ENCODE measurements at places on chromosomes 16 and 17.
A peak's percentile ranks its signal among the peaks of the same experiment; 100 is the strongest.

- no peak for DNase-seq
These were observed 95.9 kb downstream of the OR1D5 start for GRCh38 chr17:2967515-2967914.

- DNase-seq, result no peak
These were observed 24.9 kb downstream of the SCNN1G start for GRCh38 chr16:23207485-23207884.

DNA sequence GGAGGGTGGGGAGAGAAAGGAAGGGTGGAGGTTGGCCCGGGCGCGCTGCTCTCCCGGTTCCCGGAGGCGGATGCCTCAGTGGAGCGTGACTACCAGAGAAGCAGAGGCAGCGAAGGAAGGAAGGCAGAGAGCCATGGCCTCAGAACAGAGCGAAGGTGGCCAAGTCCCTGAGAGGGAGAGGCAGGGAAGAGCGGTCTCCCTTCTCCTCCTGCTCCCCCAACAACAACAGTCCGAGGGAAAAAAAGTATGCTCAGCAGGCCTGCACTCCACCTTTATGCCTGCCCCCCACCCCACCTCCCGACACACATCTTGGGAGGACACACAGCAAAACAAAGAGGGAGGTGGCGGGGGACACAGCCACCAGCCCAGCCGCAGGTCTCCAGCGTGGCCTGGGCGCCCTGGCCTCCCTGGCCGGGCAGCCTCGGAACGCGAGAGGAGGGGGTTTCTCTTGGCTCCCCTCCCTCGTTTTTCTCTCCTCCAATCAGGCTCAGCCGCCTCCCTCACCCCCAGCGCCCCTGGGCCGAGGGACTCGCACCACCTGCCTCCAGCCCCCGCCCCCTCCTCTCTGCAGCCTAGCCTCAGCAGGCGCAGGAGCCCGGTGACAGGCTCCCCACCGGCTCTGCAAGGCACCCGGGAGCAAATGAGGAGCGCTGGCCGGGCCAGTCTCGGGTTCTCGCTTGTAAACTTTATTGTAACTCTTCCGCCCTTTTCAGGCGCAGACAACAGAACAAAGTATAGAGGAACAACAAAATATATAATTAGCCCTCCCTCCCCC, 1.1 kb upstream of the HOXB7 start:
- DNase-seq, result no peak

- DNase-seq, result no peak
These were observed 160.6 kb downstream of the CYLD start for GRCh38 chr16:50902457-50902856.

DNA sequence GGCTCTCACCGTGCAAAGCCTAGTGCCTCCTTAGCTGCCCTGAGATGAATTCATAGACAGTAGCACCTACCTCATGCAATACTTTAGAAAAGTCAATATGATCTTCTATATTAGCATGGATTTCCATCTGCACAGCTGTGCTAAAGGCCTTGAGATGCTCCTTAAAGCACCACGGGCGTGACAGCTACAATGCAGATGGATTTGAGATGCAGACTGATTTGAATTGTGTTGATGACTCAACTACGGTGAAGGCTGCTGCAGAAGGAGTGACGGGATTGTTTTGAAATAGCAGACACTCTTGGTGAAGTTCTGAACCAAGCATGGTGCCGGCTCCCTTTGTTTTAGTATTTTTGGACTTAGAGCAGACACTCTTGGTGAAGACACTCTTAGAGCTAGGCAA, 88.2 kb downstream of the SPECC1 start:
- no peak for DNase-seq

DNA sequence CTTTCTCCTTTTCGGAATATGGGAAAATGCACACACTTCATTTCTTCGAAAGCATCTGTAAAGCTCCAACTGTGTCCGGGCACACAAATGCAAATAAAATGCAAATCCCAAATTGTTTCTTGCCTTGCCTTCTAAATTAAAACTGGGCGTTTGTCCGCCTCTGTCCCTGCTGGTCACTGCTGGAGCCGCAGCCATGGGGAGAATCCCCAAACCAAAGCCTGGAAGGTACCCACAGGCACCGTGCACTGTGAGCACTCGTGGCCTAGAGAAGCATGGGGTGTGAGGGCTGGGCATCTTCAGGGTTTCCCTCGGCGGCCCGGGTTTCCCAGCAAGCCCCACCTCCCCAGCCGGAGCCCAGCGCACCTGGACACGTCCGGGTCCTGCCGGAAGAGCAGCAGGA, 2.9 kb downstream of the SLC47A2 start:
- DNase-seq, result no peak

DNA sequence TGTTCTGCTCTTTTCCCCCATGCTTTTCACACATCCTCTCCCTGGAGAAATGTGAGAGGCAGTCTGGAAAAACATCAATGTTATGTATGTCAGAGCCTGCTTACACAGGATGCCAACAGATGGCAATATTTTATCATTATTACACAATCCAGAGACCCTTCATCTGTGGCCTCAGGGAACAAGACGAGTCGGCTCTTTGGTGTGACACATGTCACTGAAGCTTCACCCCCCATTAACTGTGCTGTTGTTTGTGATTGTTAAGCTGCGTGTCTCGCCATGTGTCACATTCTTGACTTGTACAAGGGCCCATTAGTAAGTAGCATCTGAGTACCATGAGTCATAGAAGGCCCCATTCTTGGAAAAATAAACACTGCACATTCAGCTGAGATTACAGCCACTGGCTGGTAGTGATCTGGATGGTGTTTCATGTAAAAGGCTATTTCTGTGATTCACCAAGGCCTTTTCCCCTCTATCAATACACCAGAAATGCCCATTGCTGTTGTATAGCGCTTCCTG, 682.1 kb upstream of the SOX9 start:
- DNase-seq, result peak; percentile 8

- DNase-seq, result no peak
These were observed 6.3 kb upstream of the MAPK7 start for GRCh38 chr17:19372011-19372370.

DNA sequence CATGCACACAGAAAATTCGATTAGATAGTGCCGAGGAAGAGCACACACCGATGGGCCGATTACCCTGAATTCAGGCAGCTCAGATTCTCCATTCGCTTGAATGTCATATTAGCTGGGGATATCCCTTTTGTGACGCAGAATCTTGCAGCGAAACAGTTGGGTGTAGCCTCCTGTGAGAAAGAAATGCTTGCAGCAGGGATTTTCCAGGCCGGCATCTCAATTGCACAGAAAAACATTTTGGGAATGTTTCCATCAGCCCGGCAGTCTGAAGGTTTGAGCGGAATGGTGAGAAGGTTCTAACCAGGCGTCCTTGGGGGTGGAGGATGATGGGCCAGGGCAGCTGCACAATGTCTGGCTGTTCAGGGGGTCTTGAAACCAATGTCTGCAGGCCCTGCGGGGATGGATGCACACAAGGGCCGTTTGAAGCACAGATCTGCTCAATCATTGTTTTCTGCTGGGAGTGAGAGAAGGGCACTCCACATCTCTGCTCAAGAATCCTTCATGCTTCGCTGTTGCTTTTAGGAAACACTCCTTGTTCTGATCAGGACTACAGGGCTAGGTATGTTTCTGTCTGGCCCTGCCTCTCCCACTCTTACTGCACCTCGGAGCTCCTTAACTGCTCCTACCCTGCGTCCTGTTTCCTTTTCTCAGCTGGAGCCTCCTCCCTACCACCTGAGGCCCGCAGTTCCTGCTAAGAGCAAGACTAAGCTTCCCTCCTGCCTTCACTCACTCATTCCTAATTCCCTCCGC, 94.6 kb downstream of the CMIP start:
- no peak for DNase-seq

- no peak for DNase-seq
These were observed 27.0 kb upstream of the RASD1 start for GRCh38 chr17:17523001-17523730.

DNA sequence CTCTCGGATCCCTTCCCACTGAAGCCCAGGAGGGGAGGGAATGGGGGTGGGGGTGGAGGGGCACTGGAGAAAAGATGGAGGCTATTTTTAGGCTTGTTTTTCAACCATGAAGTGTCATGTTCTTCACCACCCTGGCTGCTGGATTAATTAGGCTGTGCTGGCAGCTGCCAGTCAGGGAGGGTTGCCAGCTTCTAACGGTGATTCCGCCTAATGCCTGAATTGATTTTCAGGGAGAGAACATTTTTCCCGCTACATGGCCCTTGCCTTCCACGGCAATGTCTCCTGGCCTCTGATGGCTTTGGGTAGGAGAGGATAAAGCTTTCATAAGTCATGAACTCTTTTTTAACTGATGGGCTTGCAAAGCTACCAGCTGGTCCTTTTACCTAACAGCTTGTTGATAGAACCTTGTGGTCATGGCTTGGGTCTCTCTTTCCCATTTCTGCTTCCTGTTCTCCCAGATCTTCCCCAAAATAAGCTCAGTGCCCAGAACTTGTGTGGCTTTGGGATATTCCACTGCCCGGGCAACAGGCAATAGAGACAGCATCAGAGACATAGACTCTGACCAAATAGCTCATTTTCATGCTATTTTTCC, 167.4 kb downstream of the PITPNC1 start:
- DNase-seq, result no peak

DNA sequence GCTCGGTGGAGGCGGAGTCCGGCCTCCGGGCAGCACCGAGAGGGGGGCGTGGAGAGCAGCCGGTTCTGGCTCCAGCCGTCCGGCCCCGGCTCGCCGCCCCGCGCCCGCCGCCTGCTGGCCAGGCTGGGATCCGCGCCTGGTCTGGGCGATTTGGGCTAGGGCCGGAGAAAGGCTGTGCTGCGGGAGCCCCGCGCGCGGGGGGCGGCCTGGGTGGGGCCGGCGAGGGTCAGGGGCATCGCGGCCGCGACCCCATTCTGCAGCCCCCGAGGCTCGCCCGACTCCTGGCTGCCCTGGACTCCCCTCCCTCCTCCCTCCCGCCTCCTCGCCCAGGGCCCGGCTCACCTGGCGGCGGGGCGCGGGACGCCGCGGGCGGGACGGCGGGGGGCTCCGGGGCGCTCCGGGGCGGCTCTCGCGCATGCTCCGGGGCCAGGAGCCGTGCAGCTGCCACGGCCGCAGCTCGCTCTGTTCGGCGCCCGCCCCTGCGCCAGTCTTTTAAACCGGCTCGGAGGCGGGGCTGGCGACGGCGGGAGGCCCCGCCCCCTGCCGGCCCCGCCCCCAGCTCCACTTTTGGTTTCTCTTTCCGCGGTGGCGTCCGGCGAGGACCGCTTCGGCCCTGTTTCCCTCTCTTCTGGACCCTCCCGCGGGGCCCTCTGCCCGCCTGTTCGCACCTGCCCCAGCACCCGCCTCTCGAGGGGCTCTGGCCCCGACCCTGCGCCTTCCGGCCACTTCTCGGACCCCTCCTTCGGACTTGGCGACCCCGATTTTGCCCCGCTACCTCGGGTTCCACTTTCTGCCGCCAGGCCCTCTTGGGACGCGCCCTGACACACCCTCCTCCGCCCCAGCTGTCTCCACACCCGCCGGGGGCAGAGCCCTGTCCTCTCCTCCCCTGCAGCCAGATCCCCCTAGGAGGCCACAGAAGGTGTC, at the start of gene SOCS1:
Gene SOCS1 (minus strand): TSS at position 468 of the 924 bp plus-strand sequence. CDS start 726 bp downstream, outside the sequence.
- DNase-seq, result peak; percentile 61

DNA sequence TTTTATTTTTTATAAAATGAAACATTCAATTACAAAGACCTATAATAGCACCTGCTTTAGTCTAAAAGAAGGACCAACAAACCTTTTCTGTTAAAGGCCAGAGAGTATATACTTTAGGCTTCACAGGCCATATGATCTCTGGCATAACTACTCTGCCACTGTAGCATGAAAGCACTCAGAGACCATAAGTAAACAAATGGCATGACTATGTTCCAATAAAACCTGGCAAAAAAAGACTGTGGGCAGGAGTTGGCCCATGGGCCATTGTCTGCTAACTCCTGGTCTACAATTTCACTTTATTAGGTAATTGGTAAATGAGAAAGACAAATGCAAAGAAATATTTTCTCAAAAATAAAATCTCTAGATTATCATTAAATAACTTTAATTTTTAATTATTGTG, 14.9 kb downstream of the CEP112 start:
- DNase-seq, result no peak

DNA sequence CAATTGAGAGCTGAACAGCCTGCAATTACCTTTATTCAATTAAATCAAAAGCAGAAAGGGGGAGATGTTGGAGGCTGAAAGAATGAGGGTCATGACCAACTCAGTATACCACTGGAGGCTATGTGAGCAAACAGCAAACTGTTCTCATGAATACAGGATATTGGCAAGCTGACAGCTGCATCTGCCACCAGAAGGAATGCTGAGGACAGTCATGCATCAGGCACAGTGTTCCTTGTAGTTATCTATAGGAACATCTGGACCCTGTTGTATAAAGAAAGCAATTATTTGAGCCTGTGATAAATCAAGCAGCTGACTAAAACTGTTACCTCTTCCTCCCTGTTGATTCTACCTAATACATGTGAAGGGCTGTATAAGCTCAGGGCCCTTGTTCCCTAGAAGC, 2064.6 kb downstream of the TP53TG3F start:
- no peak for DNase-seq

- peak; percentile 9 for DNase-seq
These were observed 273.6 kb downstream of the GRIN2A start for GRCh38 chr16:9908613-9909012.

GRCh38 chr17:60086818-60087591, 8.3 kb upstream of the HEATR6 start:
- no peak for DNase-seq

GRCh38 chr16:13528691-13529090, 391.3 kb upstream of the ERCC4 start:
- no peak for DNase-seq

DNA sequence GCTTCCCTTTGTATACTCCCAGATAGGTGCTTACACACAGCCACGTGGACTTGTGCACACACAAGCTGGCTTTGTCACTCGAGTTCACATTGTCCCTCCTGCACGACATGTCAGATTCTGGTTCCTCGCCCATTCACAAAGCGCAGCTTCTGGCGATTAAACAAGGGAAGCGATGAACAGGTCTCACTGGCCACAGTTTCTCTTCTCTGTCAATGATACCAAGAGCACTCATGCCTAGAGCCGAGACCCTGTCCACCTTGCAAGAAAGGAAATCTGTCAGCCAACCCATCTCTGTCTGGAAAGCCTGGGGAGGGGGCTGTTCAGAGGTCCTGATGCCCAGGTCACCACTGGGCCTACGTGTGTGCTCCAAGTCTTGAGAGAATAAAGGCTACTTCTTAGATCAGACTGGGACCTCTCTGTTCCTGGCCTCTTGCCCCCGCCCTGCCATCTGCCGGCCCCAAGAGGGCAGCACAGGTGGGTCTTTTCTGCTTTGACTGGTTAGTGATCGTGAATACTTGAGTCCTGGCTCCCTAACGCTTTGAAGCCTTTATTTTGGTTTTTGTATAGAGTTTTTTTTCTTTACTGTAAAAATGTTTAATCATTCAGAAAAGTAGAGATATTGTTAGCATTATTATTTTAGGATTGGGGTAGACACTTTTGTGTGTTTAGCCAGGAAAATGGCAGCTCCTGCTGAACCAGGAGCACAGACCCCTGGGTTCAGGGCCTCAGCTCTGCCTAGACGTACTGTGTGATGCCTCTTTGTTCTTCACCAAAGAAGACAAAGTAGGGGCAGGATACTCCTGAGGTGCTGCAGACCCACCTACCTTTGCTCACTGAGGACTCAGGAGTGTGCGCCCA, 104.7 kb downstream of the MRM1 start:
- DNase-seq, result no peak

Data from nucleus accumbens (tissue), 56 donors.